ENCODE measurements at places on chromosomes 3 and 15.

DNA sequence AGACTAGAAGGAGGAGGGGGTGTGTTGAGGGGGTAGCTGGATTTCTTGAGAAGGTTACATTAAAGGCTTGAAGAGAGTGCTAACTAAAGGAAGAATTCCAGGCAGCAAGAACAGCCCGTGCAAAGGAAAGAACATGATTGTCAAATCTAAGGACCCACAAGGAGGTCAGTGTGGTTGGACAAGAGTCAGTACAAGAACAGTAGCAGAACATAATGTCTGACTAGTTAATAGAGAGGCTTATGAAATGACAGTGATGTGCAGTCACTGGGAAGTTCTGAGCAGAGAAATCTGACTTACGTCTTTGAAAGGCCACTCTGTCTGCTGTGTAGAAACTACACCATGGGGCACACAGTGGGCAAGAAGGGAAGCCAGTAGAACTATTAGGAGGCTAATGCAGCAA, 19.8 kb upstream of the RBMS3 start:
- no peak for DNase-seq

- DNase-seq, result no peak
Observed at GRCh38 chr3:1462371-1462770, 369.5 kb downstream of the CNTN6 start.

DNA sequence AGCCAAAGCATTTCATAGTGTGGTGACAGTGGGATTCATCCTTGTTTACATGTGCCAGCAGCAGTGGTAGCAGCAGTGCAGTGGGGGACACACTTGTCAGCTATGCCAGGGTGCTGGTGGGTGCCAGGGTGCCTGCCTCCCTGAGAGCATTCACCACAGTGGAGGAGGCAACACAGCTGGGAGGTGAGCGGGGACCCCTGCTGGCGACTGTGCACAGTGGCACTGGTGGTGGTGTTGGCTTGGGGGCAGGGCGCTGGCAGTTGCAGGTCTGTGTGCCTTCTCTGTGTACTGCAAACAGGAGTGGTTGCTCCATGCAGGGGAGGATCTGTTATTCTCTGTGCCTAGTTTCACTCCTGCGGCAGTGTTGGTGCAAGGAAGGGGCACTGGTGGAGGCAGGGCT, 41.2 kb downstream of the CEP63 start:
- no peak for DNase-seq

DNA sequence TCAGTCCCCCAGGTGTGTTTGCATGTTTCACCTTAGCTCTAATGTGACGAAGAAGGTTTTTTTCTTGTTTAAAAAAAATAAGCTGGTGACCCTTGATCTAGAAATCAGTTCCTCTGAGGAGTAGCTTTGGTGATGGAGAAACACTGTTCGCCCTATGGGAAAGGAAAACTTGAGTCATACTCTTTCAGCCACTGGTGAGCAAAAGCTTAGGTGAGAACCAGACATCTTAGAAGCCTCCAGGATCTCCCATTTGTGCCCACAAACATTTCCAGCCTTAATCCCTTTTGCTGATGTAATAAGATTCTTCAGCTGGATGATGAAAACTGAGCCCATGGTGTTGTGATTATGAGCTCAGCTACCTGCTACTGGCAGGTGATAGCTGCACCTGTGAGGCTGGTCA, 37.8 kb downstream of the SLC27A2 start:
- no peak for DNase-seq

DNA sequence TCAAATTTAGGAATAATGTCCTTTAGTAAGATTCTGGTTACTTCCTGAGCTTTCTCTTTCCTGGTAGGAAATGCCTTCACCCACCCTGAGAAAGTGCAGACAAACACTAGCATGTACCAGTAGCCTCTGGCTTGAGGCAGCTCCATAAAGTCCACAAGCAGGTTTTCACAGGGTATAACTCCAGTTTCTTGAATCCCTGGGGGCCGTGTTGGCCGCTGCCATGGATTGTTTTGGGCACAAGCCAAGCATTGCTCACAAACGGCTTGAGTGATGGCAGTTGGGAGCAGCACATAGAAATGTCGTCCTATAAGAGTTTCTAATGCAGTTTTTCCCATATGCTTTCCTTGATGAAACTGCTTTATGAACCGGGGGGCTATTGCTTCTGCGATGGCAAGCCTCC, 164.1 kb downstream of the STXBP5L start:
- DNase-seq, result no peak

Data from dorsolateral prefrontal cortex (tissue), 122 donors.